Stimulated activated CD4-positive, alpha-beta T cell treated with anti-CD3 and anti-CD28 coated beads, Interleukin-1b, Interleukin-23, amount 100 ng/mL, for 1 hour (primary cell): ENCODE measurements at places on chromosomes 6 and 20.

- DNase-seq, result no peak
These were observed 175.8 kb upstream of the SALL4 start for GRCh38 chr20:51978070-51978501.

- DNase-seq, result no peak
These were observed 95.6 kb downstream of the SYCP2 start for GRCh38 chr20:59837623-59838394.

DNA sequence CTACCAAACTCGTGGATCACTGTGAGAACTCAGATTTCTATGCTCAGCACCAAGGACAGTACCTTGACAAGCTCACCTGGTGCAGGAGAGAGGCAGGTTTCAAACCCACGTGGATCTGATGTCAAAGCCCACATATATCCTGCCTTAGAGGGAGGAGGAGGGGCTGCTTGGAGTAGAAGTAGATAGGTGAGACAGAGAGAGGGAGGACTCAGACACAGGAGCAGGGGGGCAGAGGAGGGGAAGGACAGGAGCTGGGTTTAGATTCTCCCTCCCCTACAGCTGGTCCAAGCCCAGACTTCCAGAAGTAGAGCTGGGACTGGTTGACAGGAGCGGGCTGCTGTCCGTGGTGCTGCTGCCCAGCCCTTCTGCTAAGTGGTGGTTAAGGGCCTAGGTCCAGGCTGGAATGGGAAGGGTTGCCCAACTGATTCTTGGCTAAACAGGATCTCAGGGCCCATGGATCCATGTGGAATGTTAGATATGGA lies 77.5 kb downstream of the CDH22 start:
- DNase-seq, result no peak

- no peak for DNase-seq
These were observed 573.1 kb upstream of the CHD6 start for GRCh38 chr20:42191140-42191860.

GRCh38 chr20:38201356-38201755 lies 36.3 kb upstream of the TGM2 start:
- DNase-seq, result no peak

- no peak for DNase-seq
These were observed 116.5 kb upstream of the LAMP5 start for GRCh38 chr20:9397928-9398327.

DNA sequence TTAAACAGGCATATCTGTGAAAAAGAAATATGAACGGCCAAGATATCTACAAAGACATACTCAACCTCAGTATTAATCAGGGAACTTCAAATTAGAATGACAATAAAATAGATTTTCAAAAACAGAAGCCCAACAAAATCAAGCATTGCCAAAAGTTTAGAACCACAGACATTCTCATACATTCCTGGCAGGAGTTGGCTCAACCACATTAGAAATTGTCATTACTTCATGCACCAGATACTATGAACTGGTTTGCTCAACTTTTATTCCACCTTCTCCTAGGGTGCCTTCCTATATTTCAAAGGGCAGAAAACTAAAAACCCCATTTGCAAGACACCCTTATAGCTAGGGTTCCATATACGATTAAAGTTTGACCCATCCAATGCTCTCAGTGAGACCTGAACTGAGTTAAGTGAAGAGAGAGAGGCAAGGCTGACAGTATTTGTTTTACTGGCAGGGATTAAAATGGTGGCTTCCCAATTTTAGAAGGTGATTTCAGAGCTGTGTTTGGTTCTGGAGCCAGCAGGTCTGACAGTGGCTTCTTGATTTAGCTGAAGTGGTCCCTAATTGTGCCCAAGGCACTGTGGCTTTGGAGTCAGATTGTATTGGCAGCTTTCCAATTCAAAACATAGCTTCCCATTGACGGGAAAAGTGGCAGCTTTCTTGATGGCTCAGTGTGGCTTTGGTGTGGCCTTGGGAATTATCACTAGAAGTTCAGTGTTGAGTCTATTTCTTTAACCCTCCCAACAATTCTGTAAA lies 77.1 kb upstream of the CDYL start:
- DNase-seq, result no peak

- no peak for DNase-seq
These were observed 239.1 kb downstream of the PRKN start for GRCh38 chr6:162488444-162488843.

DNA sequence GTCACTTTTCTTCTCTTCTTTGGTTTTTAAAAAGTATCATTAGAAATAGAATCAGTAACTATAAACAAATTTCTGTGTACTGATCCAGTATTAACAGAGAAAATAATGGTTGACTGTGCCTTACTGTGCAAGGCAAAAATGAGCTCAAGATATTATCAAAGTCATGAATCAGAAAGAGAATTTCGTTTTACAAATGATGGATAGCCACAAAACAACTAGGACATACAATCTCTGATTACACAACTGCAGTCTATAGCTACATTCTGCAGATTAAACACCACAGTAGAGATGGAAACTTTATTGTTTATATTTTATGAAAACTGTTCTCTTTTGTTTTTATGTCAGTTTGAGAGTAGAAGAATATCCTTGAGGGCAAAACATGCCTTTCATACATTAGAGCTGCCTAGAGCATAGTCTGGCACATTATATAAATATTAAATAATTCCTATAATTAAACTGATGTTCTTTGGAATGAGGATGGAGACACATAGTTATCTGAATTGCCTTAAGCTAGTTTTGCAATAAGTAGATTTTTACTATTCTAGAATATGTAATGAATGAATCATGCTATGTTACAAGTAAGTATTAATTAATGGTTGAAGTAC lies 333.1 kb downstream of the LAMA2 start:
- no peak for DNase-seq

DNA sequence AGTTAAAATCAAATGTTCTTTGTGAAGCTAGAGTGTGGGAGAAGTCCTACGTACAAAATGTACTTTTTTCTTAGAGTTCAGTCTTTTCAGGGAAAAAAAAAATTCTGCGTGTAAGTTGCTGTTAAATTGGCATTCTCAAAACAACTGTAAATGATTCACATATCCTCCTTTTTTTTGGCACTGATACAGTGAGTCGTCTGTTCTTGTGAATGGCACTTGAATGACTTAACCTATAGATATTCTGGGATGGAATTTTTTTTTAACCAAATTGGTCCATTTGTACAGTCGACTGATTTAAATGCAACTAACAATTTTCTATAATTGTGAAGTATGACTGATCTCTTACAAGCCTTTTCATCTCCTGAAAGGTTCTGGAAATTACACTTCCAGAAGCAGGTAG lies 5.5 kb upstream of the JAG1 start:
- DNase-seq, result no peak

DNA sequence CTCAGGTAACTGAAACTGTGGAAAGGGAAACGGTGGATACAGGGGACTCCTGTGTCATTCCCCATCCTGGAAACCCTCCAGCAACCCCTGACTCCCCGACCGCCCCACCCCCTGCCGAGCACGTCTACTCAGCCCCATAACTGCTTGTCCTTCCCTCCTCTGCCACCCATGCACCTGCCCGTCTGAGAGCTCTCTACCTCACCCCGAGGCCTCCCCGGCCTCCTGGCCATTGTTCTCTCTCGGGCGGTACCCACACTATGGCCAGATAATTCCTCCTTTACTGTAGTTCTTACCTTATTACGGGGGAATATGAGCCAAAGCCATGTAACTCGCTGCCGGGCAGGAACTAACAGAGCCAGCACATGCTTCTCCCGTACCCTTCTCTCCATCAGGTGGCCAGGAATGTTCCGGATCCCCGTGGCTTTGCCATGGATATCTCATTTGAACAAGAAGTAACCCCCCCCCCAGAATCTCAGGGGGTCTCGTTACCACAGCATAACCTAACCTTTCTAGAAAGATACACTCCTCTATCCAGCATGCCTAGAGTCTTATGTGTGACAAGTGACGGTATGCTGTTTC lies 4.8 kb upstream of the IRF4 start:
- DNase-seq, result no peak

- DNase-seq, result no peak
These were observed 11.5 kb upstream of the IL20RA start for GRCh38 chr6:137056121-137056880.

DNA sequence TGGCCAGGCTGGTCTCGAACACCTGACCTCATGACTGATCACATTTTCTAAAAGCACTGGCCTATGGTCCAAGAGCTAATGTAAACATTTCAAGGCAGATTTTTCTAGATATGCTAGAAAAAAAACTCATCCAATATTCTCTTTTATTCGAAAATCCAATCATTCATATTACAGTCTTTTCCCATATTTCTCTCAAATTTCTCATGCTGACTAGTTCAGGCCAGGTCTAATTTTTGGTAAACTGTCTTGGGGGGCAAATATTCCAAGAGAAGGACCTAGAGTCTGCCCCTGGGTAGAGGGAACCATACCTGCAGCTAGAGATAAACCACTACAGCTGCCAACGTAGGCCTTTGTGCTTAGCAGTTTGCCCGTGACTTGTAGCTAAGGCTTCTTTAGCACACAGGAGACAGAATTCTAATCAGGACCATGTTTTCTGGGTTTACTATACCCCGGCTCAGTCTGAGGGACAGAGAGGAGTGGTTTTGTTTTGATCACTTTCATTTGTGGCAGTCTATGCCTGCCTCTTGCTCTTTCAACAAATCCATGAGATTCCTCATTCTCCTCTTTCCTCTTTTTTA lies 71.8 kb upstream of the CITED2 start:
- DNase-seq, result no peak

GRCh38 chr6:44076356-44077213 lies 50.7 kb downstream of the MRPL14 start:
- no peak for DNase-seq

GRCh38 chr6:17013701-17014100 lies 88.1 kb upstream of the STMND1 start:
- no peak for DNase-seq

DNA sequence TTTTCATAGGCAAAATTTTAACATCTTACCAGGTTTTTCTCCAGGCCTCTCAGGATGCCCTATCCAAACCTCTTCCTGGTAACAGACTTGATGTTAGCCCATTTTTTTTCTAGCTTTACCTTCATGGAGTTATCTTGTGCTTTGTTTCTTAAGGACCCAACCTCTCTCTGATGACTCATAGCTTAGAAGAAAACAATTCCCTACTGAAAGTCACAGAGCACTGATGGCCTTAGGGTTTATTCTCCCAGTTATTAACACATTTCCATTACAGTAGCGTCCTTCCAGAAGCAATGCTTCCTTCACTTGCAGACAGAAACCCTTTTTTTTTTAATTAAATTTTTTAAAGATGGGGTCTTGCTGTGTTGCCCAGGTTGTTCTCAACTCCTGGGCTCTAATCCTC lies 79.4 kb downstream of the IYD start:
- DNase-seq, result no peak

DNA sequence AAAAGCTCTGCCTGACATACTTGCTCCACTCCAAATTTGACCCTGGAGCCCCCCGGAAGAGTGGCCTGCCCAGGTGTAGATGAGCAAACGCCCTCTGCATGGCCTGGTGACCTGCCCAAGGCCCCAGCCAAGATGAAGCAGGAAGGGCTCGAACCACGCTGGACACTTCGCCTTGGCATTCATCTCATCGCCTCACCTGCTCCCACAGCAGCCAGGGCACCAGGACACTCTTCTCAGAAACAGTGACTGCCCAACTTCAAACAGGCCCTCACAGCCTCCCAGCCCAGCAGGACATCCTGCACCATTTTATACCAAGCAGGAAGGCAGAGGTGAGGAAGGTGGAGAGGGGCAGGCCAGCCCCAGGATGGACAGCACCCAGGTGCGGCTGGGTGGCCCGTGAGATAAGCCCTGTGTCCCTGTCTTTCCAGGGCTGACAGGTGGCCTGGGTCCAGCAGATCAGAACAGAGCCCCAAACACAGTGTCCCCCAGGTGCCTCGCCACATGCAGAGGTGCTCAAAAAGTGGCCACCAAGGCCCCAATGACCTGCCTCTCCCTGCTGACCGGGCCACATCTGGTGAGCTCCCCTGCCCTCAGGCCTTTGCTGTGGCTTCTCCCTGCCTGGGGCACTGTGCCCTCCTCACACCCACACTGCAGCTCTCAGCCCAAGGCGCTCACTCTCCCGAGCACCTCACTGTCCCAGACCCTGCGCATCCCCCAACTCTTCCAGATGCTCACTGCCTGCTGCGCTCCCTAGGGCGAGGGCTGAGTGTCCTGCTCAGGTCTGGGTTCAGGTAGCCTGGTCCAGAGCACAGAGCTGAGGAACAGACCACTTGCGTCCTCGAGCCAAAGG lies 7.2 kb downstream of the ACSS1 start:
- no peak for DNase-seq

GRCh38 chr6:140140891-140141290 lies 766.4 kb upstream of the CITED2 start:
- DNase-seq, result no peak
